ENCODE measurements at places on chromosomes 3 and 15. TPM values are rescaled to one million over a fixed set of nuclear protein-coding genes. Genes with fewer than 3 reads are reported as not detected.

The FGF7 gene
- total RNA-seq: 342 TPM

The CPLX3 gene
- total RNA-seq: not detected

The PCYT1A gene
- total RNA-seq: 98.9 TPM

The ASB14 gene
- total RNA-seq: 0.05 TPM

The TM4SF18 gene
- total RNA-seq: 0.46 TPM

The XPC gene
- 46.9 TPM for total RNA-seq

The IGSF10 gene
- 1.6 TPM for total RNA-seq

The TLR9 gene
- total RNA-seq: not detected

The ATP13A5 gene
- not detected for total RNA-seq

The LMOD3 gene
- not detected for total RNA-seq

The SLC15A2 gene
- 0.59 TPM for total RNA-seq

All from smooth muscle cell of the umbilical artery (primary cell).